Breast epithelium (tissue), 4 donors: ENCODE measurements at places on chromosomes 7 and 10. TPM values are rescaled to one million over a fixed set of nuclear protein-coding genes. Genes with fewer than 3 reads are reported as not detected.

GRCh38 chr7:6571160-6571779 lies 6.0 kb upstream of the ZDHHC4 start:
- DNase-seq: no peak

- no peak for DNase-seq
Observed at GRCh38 chr7:40587419-40587818, 452.6 kb downstream of the SUGCT start.

DNA sequence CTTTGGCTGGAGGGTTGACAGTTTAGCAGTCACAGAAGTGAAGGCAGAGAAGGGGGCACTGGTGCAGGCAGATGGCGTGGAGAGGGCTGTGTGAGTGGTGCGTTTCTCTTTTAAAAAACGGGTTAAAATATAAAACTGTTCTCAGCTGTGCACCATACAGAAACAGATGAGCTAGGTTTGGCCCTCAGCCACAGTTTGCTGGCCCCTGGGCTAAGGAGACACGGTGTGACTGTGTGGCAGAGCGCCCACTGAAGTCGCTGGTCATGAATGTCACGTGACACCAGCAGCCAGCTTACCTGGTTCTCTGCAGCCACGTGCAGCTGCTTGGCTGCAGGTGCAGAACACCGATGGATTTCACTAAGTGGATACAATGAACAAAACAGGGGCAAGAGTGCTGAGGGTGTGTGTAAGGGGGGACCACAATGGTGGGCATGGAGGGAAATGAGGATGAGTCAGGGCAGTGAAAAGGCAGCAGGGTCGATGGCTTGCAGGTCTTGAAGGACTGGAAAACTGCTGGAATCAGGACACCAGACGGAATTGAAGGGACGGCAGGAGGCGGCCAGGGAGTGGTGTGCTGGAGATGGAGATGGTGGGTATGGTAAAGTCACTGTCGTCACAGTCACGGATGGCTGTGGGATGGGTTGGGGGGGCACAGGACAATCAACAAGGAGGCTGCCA lies 7.4 kb downstream of the ZNF746 start:
- DNase-seq: no peak

GRCh38 chr7:50282813-50283605 lies 21.5 kb upstream of the IKZF1 start:
- DNase-seq: no peak

Gene RBP3
- total RNA-seq: not detected
